ENCODE measurements at places on chromosomes 7 and 10.

DNA sequence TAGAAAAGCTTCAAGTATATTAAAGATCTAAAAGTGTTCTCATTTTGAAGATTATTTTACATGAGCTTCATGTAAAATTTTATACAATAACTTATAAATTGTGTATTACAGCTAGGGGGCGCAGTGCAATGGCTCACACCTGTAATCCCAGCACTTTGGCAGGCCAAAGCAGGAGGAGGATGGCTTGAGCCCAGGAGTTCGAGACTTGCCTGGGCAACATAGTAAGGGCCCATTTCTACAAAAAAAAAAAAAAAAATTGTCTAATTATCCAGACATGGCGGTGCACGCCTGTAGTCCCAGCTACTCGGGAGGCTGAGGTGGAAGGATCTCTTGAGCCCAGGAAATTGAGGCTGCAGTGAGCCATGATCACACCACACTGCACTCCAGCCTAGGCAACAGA lies 16.6 kb downstream of the ACBD5 start:
- DNase-seq, result no peak

GRCh38 chr10:116241642-116242410 lies 31.2 kb downstream of the GFRA1 start:
- DNase-seq, result no peak

- DNase-seq, result no peak
Observed at GRCh38 chr7:12567015-12567414, 3.5 kb upstream of the SCIN start.

GRCh38 chr10:86304436-86304835 lies 62.2 kb downstream of the GRID1 start:
- no peak for DNase-seq

- DNase-seq, result no peak
Observed at GRCh38 chr10:122220736-122221135, 50.4 kb upstream of the BTBD16 start.

- DNase-seq, result no peak
Observed at GRCh38 chr10:77531441-77532001, 106.1 kb downstream of the KCNMA1 start.

- no peak for DNase-seq
Observed at GRCh38 chr7:107274506-107274905, 105.7 kb downstream of the HBP1 start.
